ENCODE measurements at places on chromosomes 4 and X.

- DNase-seq, result no peak
Measured at GRCh38 chr4:166202991-166203390, 330.0 kb downstream of the TLL1 start.

DNA sequence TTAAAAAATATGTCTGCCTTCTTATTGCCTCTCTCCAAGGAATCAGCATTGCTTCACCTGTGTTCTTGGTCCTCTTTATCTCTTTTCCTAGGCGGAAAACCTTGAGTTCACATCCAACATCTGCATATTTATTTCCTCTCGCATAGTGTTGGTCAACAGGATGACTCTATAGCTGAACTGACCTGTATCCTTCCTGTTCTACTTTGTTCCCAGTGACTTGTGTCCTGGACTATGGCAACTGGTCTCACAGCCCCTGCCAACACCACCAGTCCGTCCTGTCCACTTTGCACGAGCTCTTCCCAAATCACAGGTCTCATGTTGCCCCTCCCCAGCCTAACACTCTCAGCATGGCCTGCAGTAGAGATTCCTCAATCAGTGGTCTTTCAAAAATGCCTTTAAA, 2.0 kb downstream of the DIPK2B start:
- DNase-seq, result no peak

- peak; percentile 46 for DNase-seq
Measured at GRCh38 chr4:112910109-112910736, 139.2 kb upstream of the ANK2 start.

DNA sequence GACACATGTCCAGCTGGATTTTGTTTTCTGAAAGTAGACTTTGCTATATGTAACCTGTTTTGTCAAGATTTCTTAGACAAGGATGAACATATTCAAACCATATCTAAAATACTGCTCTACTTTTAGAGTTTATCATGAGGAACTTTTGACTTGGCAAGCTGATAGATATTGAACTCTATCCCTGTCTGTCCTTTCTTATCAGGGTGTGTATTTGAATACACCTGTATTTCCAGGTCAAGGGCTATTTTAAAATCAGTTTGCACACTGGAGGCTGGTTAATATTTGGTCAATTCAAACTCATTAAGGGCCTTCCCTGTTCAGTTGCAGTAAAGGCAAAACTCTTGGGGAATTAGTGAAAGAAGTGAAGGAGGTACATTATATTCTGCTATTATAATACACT, 2.3 kb downstream of the CDS1 start:
- DNase-seq, result no peak

GRCh38 chr4:46890056-46890455, 19.0 kb downstream of the COX7B2 start:
- no peak for DNase-seq

- DNase-seq, result no peak
Measured at GRCh38 chrX:20067709-20068561, 48.8 kb downstream of the MAP7D2 start.

DNA sequence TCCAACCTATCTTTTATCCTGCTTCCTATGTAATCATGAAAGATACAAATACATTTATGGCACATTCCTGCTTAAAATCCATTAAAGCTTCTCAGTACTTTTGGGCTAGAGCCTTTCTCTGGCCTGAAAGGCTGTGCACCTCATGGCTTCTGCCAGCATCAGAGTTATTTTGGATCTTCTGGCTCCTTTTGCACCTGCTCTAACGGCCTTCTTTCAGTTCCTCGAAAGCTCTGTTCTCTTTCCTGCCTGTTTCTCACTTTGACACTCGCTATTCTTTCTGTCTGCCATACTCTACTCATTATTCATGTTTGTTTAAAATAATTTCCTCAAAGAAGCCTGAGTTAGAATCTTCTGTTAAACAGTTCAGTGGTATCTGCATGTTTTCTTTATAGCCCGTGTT, 86.0 kb downstream of the LRP2BP start:
- no peak for DNase-seq

DNA sequence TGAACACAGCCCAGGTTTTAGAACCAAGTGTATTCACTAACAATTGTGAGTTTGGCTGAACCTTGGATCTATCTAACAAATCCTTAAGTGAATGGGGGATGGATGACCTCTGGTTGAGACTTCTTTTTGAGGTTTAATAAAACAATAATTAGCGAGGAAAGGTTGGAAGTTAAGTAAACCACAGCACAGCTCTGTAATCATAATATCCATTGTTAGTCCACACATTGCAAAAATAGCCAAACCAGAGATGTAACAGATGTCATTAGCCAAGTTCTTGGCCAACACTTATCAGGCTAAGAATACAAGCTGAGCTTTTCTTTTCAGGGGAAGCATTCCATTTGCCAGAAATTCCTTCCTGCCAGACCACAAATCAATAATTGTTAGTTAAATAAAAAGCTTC, 59.1 kb downstream of the FREM3 start:
- DNase-seq, result peak; percentile 7

- DNase-seq, result no peak
Measured at GRCh38 chrX:139224953-139225665, 305.4 kb upstream of the F9 start.

DNA sequence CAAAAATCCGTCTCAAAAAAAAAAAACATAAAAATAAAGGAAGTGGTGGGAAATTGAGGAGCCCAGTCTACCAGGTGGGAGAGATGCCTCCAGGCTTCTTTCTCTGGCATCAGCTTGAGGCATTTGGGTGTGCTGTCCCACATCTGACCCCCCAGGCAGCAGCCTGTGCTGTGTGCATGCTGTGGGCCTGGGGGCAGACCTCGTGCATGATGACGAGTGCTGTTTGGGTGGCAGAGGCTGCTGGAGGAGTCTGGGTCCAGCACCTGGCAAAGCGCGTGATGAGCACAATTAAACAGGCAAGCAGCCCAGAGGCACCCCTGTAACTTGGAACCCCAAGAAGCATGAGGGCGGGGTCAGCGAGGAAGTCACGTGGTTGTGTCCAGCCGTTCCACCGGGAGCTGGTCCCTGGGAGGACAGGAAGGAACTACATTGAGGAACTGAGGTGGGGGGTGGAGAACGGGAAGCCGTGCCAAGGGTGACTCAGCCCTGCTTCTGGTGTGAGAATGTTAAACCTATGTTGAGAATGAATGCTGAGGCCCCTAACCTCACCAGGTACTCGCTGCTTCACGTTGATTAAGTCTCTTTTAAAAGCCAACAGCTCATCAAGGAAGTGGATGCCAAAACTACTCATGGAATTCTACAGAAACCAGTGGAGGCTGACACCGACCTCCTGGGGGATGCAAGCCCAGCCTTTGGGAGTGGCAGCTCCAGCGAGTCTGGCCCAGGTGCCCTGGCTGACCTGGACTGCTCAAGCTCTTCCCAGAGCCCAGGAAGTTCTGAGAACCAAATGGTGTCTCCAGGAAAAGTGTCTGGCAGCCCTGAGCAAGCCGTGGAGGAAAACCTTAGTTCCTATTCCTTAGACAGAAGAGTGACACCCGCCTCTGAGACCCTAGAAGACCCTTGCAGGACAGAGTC, 6.1 kb downstream of the TACC3 start:
- no peak for DNase-seq

- no peak for DNase-seq
Measured at GRCh38 chr4:153553819-153554170, 87.6 kb downstream of the TMEM131L start.

DNA sequence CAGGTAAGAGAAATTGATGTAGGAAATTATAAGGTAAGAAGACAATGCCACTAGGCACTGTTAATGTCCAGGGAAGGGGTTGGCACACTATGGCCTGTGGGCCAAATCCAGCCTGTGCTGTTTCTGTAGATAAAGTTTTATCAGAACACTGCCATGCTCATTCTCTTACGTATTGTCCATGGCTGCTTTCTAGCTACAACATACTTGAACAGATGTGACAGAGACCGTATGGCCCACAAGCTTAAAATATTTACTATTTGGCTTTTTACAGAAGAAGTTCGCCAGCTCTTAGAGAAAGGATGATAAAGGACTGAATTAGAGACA, 168.0 kb downstream of the CDS1 start:
- no peak for DNase-seq

DNA sequence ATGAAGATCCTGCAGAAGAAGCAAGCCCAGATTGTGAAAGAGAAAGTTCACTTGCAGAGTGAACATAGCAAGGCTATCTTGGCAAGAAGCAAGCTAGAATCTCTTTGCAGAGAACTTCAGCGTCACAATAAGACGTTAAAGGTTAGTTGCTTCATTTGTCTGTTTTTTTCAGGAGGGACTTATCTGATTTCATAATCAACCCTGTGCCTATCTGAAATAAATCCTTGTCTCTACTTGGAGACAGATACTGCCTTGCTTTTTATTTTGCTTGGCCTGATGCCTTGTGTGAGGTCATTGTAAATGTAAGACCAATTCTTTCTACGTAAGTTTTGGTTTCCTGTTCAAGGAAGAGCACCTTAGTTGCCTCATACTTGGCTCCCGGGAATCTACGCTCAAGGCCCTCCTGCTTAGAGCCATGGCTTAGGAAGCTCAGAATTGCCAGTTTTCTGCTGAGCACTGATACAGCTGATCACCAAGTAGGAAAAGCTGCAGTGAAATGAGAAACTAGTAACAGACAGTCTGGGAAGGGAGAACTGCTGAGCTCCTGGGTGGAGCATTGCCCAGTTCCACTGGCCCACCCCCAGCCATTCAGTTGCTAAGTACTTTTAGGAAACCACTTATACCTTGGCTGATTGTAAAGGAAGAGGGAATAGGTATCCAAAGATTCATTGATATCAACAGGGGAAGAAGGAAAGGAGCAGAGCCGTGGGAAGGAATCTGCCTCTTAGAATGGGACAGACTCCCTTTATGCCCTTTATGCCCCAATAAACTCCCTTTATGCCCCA, 41.8 kb downstream of the RBBP7 start:
- peak; percentile 58 for DNase-seq

GRCh38 chr4:113157086-113157857, 107.8 kb downstream of the ANK2 start:
- no peak for DNase-seq

DNA sequence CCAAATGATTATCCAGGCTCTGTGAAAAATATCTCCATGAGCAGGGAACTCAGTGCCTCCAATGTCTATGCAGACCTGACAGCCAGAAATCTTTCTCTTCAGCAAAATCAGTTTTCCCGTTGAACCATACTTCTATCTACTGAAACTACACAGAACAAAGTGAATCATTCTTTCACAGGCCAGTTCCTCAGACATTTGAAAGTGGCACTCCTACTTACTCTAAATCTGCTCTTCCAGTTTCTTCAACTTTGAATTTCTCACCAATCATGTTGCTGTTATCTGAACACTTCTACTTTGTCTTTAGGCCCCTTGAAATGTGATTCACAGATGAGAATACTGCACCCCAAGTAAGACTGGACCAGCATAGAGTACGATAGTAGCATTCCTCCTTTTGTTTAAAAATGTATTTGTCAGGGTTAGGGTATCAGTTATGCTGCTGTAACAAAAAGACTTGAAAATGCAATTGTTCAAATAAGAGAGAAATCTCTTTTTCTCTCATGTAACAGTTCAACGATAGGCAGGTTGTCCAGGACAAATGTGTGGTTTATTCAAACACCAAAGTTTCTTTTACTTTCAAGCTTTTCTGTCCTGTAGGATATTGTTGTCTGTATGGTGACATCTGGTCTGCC, 210.6 kb upstream of the KLF3 start:
- no peak for DNase-seq

- no peak for DNase-seq
Measured at GRCh38 chr4:84493092-84493850, 5.8 kb downstream of the NKX6-1 start.

DNA sequence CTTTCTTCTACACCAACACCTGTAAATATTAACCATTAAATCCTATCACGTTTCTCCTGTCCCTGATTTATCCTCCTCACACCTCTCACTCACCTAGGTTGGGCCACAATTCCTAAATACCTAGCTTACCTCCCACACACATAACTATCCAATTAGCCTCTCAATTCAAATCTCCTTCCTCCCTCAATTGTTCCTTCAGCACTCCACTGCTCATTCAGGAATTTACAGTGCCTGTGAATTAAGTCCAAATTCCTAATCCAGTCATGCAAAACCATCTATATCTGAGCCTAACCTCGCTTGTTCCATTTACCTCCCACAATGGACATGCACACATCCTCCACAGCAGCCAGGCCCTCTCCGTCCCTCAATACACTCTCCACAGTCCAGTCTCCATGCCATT, 17.5 kb downstream of the ANXA5 start:
- DNase-seq, result no peak

DNA sequence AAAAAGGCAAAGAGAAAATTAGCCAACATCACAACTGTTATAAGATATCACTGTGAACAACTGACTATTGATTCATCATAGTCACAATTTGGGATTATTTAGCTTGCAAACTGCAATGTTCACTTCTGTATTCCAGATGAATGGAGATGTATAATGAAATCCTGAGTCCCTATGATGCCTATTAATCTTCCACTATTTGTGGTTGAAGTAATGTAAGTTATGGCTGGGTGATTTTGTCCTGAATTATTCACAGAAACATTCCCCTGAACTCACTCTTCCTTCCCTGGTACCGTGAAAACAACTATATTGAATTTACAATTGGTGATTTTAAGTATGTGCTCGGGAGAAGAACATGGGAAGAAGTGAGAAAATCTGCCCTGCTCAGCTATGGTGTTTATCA, 50.8 kb upstream of the NPFFR2 start:
- DNase-seq, result no peak

DNA sequence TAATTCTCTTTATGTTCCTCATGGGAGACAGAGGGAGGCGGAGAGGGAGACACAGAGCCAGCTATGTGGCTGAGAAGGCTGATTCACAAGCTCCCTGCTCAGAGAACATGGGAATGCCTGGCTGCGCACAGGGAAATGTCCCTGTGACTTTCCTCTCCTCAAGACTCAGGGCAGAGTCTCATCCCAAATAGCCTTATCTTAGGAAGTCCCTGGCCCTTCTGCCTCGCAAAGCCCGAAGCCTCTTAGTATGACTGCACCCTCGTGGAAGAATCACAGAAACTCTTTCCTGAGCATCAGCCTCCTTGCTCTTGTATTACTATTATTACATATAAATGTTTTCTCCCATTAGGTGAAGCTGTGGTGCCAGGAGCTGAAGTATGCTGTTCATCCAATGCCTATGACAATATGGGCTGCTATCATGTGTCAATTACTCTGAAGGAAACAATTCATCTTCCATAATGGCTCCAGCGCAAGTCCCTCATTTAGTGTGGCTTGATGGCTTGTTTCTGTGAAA, 230.5 kb downstream of the MGST2 start:
- DNase-seq, result no peak
